ENCODE measurements at places on chromosomes 5 and 9.

DNA sequence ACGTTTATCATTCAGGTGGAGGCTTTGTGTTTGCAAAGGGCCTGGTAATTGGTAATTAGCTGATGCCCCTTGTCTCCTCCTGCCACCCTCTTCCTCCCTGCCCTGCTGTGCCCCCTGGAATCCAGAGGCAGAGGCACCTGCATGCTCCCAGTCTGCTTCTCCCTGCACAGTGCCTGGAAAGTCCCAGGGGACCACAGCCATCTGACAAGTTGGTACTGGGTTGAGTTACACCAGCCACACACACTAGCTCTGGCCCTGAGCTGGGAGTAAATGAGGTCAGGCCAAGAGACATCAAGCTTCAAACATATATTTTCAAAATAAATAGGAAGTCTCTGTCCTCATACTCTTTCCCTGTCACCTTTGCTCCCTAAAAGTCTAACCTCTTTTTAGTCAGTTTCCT, 56.3 kb downstream of the INSYN2B start:
- no peak for DNase-seq

- no peak for DNase-seq
Measured at GRCh38 chr5:139140591-139141071, 57.5 kb downstream of the SIL1 start.

DNA sequence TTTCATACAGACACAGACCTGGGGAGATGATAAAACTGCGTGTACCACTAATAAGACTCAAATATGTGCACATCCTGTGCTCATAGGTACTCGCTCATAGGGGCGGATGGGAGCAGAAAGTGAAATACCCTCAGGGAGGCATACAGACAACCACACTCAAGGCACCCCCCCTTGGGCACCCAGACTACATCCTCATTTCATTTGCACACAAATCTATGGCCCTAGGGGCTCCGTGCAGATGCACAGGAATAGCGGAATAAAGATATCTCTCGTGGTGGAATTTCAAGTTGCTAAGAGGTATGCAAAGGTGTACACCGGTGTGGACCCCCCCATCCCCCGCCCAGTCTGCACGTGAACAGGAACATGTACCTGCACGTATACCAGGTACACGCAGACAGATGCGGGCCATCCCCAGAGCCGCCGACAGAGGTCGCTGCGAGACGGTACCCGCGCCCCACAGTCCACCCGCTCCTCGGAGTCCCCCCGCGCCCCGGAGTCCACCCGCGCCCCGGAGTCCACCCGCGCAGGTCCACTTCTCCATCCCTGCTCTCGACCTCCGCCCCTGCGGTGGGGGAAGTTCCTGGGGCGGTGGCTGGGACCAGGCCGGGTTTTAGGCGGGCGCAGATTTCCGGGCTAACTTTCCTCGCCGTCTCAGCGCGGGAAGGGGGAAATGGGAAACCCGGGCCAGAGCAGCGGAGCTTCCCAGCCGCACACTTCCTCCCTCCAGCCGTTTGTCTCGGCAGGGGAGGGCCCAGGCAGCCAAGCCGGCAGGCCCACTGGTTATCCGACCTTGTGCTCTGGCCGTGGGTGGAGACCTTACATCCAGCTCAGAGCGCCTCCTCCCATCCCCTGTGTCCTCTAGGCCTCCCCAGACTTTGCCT, 1.0 kb upstream of the IL12B start:
- peak; percentile 73 for DNase-seq

GRCh38 chr5:82885627-82886389, 191.4 kb downstream of the TMEM167A start:
- no peak for DNase-seq

DNA sequence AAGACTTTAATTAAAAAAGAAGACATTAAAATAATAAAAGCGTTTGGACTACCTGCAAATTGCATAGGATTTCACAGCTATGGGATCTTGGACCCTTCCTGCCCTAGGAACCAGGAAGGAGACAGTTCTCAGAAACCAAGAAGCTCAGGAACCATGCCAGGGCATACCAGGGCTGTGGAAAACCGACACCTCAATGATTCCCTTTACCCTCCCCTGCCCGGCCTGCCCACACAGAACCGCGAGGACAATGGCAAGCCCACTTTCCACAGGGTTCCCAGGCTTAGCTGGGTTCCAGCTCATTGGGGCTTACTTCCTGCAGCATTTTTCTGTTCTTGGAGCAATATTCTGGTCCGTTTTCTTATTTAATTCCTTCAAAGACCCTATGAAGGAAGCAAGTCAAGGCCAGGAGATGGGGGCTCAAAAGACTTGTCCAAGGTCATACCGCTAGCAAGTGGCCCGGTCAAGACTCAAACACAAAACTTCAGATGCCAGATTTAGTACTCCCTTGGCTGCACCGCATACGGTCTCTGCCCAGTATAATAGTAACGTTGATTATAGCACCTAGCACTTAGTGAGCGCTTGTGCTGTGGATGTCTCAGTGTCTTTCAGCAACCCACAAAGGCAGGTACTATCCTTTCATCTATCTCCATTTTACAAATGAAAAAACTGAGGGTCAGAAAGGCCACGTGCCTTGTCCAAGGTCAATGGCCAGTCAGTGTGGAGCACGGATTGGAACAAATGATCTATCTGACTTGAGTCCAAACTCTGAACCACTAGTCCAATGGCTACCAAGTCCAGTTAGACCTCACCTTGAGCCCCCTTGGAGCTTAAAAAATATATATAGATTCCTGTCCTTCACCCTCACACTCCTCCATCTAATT, 6.8 kb downstream of the FAT2 start:
- DNase-seq = no peak

DNA sequence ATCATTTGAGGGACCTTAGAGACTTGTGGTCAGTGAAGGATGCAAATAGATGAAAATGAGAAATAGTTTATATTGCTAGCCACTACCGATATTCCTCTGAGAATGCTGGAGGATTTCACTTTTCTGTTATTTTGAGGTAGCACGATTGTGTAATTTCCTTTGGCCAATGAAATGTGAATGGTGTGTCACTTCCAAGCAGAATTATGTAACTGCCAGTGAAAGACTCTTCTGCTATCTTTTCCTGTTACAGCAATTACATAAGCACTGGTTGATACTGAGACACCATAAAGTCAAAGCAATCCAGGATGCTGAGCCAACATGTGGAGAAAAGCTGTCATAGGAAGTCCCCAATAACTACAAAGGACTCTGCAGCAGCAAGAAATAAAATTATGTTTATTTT, 3.6 kb upstream of the PCDHA2 start:
- no peak for DNase-seq

DNA sequence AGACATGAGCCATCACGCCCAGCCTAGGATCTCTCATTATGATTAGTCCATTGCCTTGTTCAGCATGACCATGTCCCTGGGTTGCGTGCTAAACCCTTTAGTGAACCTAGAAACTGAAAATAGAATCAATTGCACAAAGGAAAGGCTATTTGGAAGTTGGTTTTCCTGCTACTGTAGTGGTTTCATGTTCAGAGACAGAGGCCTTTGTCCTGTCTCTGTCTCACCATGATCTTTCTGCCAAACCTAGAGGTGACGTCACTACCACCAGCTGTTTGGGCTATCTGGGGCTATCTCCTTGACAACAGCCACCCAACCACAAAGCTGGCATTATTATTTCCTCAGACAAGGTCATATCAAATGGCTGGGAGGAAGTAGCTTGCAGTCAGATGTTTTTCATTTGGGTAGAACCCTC, 4.0 kb upstream of the CDK5RAP2 start:
- peak; percentile 12 for DNase-seq

DNA sequence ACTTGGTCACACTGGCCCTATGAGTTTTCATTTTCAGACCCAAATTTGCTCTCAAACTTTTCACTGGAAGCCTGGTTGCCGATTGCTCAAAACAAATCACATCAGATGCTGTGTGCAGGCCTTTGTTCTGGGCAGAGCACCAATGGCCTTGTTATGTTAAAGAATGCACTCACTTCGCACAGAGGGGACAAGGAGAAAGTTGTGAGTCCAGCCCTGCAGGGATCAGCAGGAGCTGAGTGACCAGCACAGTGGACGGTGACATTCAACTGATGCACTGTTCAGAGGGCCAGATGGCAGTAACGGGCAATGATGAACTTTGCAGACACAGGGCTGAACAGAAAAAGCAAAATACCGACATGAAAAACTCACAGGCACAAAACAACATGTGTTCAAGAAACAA, 86.1 kb downstream of the BARX1 start:
- no peak for DNase-seq

GRCh38 chr5:35443803-35444595, 173.7 kb upstream of the SPEF2 start:
- no peak for DNase-seq

DNA sequence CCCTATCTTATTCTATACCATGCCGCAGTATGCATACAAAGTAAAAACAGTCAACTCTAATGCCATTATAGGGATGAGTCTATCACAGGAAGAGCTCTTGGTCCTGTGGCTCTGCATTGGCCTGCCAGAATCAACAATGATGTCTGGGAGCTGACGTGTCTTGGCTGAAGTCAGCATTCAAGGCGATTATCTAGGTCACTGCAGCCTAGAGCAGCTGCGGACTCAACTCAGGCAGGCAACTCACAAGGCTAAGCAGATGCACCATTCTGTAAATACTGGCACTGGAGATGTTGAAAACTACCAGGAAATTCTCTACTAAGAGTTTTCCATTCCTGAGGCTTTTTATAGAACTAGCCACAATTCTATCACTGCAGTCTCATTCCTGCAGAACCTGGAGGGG, 13.3 kb downstream of the SPATA9 start:
- no peak for DNase-seq

DNA sequence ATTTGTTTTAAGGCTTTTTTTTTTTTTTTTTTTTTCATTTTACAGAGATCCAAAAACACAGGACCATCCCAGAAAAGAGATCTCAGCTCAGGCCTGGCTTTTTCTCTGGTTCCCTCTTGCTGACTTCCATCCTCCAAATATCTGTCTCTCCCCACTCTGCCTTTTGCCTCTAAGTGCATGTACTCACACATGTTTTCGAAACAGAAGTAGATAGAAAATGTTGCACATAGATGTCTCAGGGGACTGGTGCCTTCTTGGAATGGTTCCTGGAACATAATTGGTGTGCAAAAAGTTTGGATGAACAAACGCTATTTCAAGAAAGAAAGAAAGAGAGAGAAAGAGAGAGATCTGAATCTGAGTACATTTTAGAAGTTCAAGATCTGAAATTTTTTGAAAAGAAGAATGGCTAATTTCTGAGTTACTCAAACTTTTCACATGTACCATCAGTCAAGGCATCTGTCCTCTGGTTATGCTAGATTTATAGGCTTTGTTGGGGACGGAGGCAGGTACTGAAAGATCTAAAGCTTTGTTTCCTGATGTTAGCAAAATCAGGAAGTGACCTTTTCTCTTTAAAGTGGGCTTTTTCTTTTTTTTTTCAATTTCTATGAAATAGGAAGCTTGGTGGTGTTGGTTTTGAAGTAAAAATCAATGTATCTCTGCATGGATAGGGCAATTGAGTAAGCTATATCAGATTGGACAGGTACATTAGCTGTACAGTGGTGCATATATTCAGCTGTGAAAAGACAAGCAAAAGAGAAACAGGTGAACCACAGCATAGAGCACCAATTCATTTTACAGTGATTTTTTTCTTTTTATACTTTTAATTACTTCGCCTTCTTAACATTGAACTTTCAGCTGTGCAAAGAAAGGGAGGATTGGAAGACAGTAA, 8.5 kb upstream of the TNFSF8 start:
- no peak for DNase-seq

DNA sequence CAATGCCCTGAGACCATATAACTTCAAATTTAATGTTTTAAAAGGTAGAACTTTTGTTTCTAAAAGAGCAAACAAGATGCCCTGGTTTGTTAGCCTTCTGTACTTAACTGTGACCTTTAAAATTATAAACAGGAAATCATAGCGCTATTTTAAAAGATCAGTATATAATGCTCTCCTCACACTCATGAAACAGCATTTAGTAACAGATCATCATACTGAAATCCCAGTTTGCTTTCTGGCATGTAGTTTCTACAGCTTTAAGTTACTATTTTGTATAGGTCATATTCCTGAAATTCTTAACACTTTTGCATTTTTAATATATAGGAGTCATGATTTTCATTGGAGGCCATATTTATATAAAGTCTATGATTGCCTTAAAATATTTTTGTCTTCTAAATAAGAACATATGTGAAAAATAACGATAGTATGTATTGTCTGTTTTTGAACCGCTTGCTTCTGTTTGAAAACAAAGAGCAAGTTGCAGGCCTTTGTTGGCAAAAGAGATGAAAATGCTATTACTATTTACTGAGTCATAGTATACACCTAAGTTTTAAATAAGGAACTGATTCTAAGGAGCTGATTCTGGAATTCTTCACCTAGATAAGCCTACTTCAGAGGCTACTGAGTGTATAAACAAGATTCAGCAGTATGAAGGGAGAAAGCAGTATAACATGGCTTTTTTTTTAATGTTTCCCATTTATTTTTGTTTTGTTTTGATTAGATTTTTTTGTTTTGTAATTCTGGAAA, 20.5 kb downstream of the SRFBP1 start:
- DNase-seq = no peak

DNA sequence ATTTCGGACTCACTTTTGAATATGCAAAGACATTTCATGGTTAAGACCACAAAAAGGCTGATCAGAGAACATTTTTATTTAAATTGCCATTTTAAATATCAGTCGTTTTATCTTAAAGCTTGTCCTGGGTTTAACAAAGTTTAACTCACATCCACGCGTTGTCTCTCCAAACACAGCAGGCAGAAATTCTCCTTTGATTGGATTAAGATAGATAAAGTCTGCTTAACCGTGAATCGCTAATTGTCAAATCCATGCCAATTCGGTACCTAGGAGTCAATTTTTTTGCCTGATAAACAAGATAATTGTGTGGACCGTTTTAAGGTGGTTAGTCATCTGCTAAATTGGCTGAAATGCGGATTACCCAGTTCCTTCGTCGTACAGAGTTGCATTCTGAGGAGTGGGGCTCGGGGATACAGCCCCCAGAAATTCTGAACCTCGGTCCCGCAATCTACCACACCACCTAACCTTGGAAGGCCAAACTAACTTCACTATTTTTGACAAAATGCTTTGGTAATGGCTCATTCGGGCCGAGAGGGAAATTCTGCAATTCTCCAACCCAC, 665 bp upstream of the BTF3 start:
- DNase-seq = no peak

DNA sequence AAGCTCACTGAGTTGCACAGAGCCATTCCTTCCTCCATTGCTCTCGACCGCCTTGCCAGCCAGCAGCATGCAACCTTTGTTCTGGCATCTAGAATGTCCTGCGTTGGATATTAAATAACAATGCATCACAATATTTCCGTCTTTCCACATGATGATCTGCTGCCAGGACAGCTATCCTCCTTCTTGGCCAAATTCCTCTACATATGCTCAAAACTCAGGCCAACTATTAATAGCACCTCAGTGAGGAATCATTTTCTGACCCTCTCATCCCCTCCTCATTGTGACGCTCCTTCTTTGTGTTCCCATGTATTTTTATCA, 128.6 kb downstream of the MYO10 start:
- DNase-seq = no peak

- DNase-seq = peak; percentile 48
Measured at GRCh38 chr5:77076961-77077828, 9.9 kb downstream of the ZBED3 start.

Measured in activated gamma-delta T cell treated with Interleukin-2 at 50 U/mL for 16 hours (primary cell).